Effector memory CD4-positive, alpha-beta T cell (primary cell): ENCODE measurements at places on chromosomes 7 and 10.

GRCh38 chr7:143329471-143330170 is 13.7 kb downstream of the CLCN1 start:
- no peak overlapping the region for H3K27ac ChIP-seq
- no peaks in the 10 kb centered on the region for H3K4me1 ChIP-seq
- DNase-seq: no peak
- no peak overlapping the region for H3K4me3 ChIP-seq
- no peaks in the 10 kb centered on the region for H3K36me3 ChIP-seq

DNA sequence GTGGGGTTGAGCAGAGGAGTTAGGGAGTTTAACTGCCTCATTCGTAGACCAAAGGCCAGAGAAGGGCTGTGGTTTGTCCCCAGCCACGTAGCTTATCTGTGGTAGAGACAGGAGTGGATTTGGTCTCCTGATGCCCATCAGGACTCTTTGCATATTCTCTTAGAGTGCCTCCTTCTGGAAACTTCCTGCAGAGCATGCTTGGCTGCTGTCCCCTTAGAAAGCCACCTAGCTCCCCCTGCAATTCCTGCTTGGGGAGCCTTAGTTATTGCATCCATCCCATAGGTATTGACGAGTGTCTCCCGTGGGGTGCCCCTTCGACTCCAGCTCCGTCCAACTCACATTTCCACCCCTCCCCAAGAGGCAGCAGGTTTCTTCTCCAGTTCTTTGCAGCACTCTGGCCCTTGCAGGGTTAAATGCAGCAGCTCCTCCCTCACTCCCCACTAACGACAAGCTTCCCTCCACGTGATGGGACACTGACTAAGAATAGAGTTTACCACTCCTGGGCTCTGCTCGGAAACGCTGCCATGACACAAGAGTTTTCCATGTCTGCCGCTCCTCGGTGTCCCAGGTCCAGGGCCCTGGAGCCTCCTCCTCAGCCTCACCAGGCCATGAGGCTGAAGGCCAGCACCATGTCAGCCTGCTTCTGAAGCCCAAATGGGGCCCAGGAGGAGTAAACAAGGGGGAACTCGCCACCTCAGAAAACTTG is 147.8 kb upstream of the UNC5B start:
- H3K27me3 ChIP-seq: no peaks in the 10 kb centered on the region
- DNase-seq: no peak
- no peak overlapping the region for H3K4me3 ChIP-seq
- no peaks in the 10 kb centered on the region for H3K36me3 ChIP-seq

GRCh38 chr10:80539421-80540031 is 1.8 kb downstream of the SH2D4B start:
- no peak overlapping the region for H3K27ac ChIP-seq
- H3K27me3 ChIP-seq: no peaks in the 10 kb centered on the region
- no peaks in the 10 kb centered on the region for H3K36me3 ChIP-seq
- H3K4me3 ChIP-seq: no peak overlapping the region
- DNase-seq: no peak

- no peaks in the 10 kb centered on the region for H3K36me3 ChIP-seq
- no peaks in the 10 kb centered on the region for H3K4me1 ChIP-seq
- H3K4me3 ChIP-seq: no peak overlapping the region
- no peak overlapping the region for H3K27ac ChIP-seq
Observed at GRCh38 chr10:18134509-18134908, 5.7 kb upstream of the CACNB2 start.

- no peaks in the 10 kb centered on the region for H3K27me3 ChIP-seq
- H3K4me1 ChIP-seq: no peaks in the 10 kb centered on the region
- H3K4me3 ChIP-seq: no peak overlapping the region
- DNase-seq: no peak
- peaks cover 16% of the 10 kb centered on the region for H3K36me3 ChIP-seq
Observed at GRCh38 chr10:129756912-129757901, 206.9 kb downstream of the EBF3 start.

GRCh38 chr7:131157530-131158243 is 170.0 kb upstream of the MKLN1 start:
- H3K27ac ChIP-seq: no peak overlapping the region
- no peak overlapping the region for H3K4me3 ChIP-seq
- no peak for DNase-seq
- no peaks in the 10 kb centered on the region for H3K36me3 ChIP-seq
- no peaks in the 10 kb centered on the region for H3K4me1 ChIP-seq

GRCh38 chr7:45259966-45260646 is 102.5 kb downstream of the RAMP3 start:
- H3K27me3 ChIP-seq: no peaks in the 10 kb centered on the region
- H3K27ac ChIP-seq: no peak overlapping the region
- H3K4me1 ChIP-seq: no peaks in the 10 kb centered on the region
- H3K4me3 ChIP-seq: no peak overlapping the region
- no peaks in the 10 kb centered on the region for H3K36me3 ChIP-seq
- peak; percentile 29 for DNase-seq

DNA sequence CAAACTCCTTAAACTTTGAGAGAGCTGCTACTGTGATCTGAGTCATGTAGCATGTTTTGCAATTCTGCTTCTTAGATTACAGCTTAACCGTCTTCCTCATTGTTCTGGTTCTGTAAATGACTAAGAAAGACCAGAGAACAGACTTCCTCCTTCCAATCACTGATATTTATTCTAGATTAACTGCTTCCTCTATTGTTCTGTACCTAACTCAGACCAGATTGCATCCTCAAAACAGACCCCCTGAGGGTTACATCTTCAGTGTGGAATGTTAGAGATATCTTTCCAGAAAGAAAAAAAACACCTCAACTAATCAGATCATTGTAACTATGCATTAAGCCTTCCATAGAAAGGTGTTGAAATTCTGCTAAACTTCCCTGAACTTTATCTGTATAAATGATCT is 5.7 kb upstream of the PIP start:
- H3K4me1 ChIP-seq: no peaks in the 10 kb centered on the region
- DNase-seq: no peak
- no peaks in the 10 kb centered on the region for H3K36me3 ChIP-seq
- no peak overlapping the region for H3K27ac ChIP-seq

DNA sequence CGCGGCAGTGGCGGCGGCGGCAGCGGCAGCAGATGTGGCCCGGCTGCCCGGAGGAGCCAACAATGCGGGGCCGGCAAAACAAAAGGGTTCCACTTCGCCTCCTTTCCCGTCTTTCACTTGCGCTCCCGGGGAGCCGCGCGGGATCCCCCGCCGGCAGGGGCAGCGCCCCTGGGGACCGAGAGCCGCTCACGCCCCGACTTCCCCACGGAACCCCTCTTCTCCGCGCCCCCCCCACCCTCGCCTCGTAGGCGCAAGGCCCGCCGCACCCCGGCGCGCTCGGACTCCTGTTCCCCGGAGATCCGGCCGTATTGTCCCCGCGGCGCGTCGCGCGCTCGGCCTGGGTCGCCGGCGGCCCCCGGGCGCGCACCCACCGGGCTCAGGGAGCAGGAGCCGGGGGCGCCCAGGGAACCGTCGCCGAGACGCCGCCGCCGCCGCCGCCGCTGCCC is 854 bp downstream of the CTBP2 start:
- H3K4me3 ChIP-seq: peak overlapping the region; percentile 37
- H3K36me3 ChIP-seq: no peaks in the 10 kb centered on the region
- peaks cover 11% of the 10 kb centered on the region for H3K4me1 ChIP-seq
- H3K27ac ChIP-seq: no peak overlapping the region

DNA sequence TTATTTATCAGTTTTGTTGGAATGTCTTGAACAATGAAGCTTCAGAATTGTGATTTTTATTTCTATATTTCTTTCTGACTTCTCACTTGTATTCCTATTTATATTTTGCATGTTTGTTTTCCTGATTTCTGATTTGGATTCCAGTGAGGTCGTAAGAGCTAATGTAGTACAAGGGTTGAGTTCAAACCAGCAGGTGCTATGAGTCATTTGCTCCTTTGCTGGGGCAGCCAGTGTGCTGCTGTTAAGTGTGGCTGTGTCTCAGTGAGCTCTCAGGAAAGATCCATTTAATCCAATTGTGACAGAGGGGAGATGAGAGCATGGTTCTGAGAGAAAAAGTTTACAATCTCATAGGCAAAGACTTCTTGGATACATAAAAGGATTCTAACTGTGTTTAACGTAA is 48.6 kb downstream of the MCU start:
- no peaks in the 10 kb centered on the region for H3K27me3 ChIP-seq
- DNase-seq: no peak
- H3K4me3 ChIP-seq: no peak overlapping the region
- no peaks in the 10 kb centered on the region for H3K4me1 ChIP-seq
- H3K36me3 ChIP-seq: no peaks in the 10 kb centered on the region
- no peak overlapping the region for H3K27ac ChIP-seq

DNA sequence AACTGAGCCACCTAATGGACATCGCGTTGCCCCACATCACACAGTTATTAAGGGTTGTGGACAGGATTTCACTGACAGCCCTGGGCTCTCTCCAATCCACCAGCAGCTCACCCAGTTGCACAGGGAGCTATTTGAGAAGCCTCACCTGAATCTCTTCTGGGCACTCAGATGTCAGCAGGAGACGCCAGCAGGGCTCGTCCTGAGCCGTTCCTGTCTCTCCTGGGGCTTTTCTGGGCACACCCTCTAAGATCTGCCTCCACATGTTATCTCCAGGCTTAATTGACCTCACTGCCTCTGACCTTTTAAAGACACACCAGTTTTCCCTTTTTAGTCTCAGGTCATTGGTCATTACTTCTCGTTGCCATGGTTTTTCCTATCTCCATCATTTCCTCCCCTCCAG is 63.0 kb downstream of the GRID1 start:
- DNase-seq: no peak
- H3K4me1 ChIP-seq: no peaks in the 10 kb centered on the region
- H3K4me3 ChIP-seq: no peak overlapping the region
- H3K27me3 ChIP-seq: peaks cover 4% of the 10 kb centered on the region
- no peak overlapping the region for H3K27ac ChIP-seq

DNA sequence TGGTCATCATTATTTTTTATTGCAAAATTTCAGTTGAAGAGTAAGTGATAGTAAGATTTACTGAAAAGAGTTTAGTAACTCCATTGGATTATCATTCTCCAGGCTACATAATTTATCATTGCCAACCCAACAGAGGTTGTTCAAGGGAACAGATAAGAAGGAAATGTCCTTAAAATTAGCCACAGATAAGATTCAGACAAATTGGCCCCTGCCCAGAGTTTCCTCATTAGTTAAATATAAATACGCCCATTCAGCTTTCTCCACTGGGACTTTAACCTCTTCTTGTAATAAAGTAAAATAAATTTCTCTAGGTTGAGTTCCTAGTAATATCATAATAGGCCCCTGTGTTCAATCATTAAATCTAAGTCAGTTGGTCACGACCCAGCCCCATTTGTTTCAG is 27.7 kb upstream of the PHYHIPL start:
- H3K27me3 ChIP-seq: no peaks in the 10 kb centered on the region
- H3K36me3 ChIP-seq: no peaks in the 10 kb centered on the region
- H3K4me1 ChIP-seq: no peaks in the 10 kb centered on the region
- H3K4me3 ChIP-seq: no peak overlapping the region
- no peak for DNase-seq

- H3K4me1 ChIP-seq: no peaks in the 10 kb centered on the region
- no peak overlapping the region for H3K4me3 ChIP-seq
- no peak for DNase-seq
- no peak overlapping the region for H3K27ac ChIP-seq
Observed at GRCh38 chr7:55157764-55158105, 138.9 kb downstream of the EGFR start.

GRCh38 chr10:28986117-28986792 is 302.6 kb upstream of the LYZL1 start:
- no peak for DNase-seq
- no peaks in the 10 kb centered on the region for H3K36me3 ChIP-seq
- H3K4me3 ChIP-seq: no peak overlapping the region

GRCh38 chr10:28533186-28533564 is 257 bp downstream of the WAC start:
- H3K27ac ChIP-seq: peak overlapping the region; percentile 100
- H3K4me1 ChIP-seq: peaks cover 9% of the 10 kb centered on the region
- H3K4me3 ChIP-seq: peak overlapping the region; percentile 97
- H3K36me3 ChIP-seq: peaks cover 17% of the 10 kb centered on the region
- no peak for DNase-seq
- no peaks in the 10 kb centered on the region for H3K27me3 ChIP-seq

- H3K4me1 ChIP-seq: no peaks in the 10 kb centered on the region
- no peak overlapping the region for H3K4me3 ChIP-seq
- no peak overlapping the region for H3K27ac ChIP-seq
- H3K36me3 ChIP-seq: no peaks in the 10 kb centered on the region
Observed at GRCh38 chr10:123742751-123743440, 76.7 kb downstream of the GPR26 start.

GRCh38 chr10:101919026-101919770 is 75.6 kb upstream of the KCNIP2 start:
- no peak overlapping the region for H3K4me3 ChIP-seq
- no peaks in the 10 kb centered on the region for H3K4me1 ChIP-seq
- no peak for DNase-seq
- H3K27ac ChIP-seq: no peak overlapping the region
- H3K36me3 ChIP-seq: no peaks in the 10 kb centered on the region
- no peaks in the 10 kb centered on the region for H3K27me3 ChIP-seq

DNA sequence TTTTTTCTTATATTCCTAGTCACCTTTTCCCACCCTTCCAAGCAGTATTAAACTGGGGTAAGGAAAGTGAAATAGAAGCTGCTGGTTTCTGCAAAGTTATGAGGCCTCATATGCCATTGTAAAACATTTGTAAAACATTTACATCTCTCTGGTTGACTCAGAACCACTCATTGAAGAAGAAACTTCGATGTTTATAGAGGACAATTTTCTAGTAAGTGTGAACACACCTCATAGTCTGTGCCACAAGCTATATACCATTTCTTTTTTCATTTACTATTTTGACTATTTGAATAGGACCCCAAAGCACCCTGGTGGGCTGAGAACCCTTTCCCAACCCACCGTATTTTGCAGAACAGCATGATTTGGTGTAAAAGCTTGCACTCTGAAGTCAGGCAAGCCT is 12.9 kb upstream of the ITGB1 start:
- no peak for DNase-seq
- no peaks in the 10 kb centered on the region for H3K27me3 ChIP-seq
- H3K27ac ChIP-seq: no peak overlapping the region
- H3K4me3 ChIP-seq: no peak overlapping the region
- no peaks in the 10 kb centered on the region for H3K36me3 ChIP-seq

- H3K4me1 ChIP-seq: no peaks in the 10 kb centered on the region
- no peaks in the 10 kb centered on the region for H3K27me3 ChIP-seq
- no peak overlapping the region for H3K4me3 ChIP-seq
- no peak for DNase-seq
Observed at GRCh38 chr7:40530292-40530691, 395.5 kb downstream of the SUGCT start.

- no peak overlapping the region for H3K27ac ChIP-seq
- H3K36me3 ChIP-seq: no peaks in the 10 kb centered on the region
- no peaks in the 10 kb centered on the region for H3K4me1 ChIP-seq
- no peaks in the 10 kb centered on the region for H3K27me3 ChIP-seq
Observed at GRCh38 chr7:157832006-157832405, 495.2 kb downstream of the DNAJB6 start.

DNA sequence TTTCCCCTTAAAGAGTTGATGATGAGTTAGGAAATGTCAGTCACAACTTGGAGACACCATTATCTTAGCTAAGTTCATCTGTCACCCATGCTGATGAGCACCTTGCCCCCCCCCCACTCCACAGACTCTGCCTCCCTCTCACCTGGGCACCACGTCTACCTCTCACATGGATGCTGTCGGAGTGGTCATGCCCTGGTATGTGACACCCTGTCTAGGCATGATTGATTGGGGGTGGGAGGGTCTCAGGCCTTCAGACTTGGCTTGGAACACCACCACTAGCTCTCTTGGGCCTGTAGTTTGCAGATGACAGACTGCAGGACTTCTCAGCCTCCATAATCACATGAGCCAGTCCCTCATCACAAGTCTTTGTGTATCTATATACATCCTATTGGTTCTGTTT is 78.0 kb downstream of the WDR37 start:
- no peak for DNase-seq
- no peak overlapping the region for H3K4me3 ChIP-seq
- H3K36me3 ChIP-seq: peaks cover 28% of the 10 kb centered on the region
- H3K4me1 ChIP-seq: no peaks in the 10 kb centered on the region
- H3K27ac ChIP-seq: no peak overlapping the region
- H3K27me3 ChIP-seq: no peaks in the 10 kb centered on the region
